ENCODE measurements at places on chromosomes 12 and 14.

GRCh38 chr12:31772685-31773222, 43.9 kb upstream of the AMN1 start:
- no peak for DNase-seq

DNA sequence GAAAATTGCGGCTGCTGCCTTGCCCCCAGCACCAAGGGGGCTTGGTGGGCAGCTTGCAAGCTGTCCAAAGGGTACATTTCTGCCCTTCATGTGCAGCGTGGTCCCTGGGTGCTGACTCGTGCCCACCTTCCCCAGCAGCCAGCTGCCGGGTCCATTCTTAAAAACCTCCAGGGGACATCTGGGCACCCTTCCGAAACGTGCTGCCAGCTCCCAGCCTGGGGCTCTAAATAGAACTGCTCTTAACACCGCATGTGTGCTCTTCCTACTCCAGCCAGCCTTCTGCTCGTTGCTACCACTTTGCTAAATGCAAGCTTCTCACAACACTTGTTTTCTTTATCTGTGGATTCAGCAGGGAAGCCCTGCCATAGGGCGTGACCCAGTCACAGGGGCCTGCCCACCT, 66.0 kb downstream of the RIMBP2 start:
- no peak for DNase-seq

- DNase-seq = peak; percentile 12
These were observed 1.8 kb downstream of the TBC1D30 start for GRCh38 chr12:64826234-64826633.

DNA sequence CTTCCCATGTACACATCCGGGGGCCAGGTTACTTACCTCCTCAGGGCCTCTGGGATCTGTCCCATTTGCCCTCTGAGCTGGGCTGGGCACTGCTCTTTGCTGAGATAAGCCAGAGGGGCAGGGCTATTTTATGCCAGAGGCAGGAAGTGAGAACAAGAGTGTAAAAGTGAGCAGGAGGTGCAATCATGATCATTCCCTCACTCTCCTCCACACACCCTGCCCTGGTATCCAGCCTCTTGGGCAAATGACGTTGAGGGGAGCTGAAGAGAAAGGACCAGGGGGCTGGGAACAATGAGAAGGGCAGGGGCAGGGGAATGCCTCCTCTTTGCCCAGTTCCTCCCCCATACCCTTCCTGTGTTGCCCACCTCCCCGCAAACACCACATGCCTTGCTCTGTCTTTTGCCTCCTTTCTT, 4.2 kb downstream of the LPAR5 start:
- no peak for DNase-seq

GRCh38 chr14:66381755-66382154, 104.4 kb upstream of the CCDC196 start:
- no peak for DNase-seq

GRCh38 chr14:54194501-54194900, 202.3 kb upstream of the CDKN3 start:
- no peak for DNase-seq

All from naive thymus-derived CD8-positive, alpha-beta T cell (primary cell).